ENCODE measurements at places on chromosomes 5 and 9. TPM values are rescaled to one million over a fixed set of nuclear protein-coding genes. Genes with fewer than 3 reads are reported as not detected.
A peak's percentile ranks its signal among the peaks of the same experiment; 100 is the strongest.

DNA sequence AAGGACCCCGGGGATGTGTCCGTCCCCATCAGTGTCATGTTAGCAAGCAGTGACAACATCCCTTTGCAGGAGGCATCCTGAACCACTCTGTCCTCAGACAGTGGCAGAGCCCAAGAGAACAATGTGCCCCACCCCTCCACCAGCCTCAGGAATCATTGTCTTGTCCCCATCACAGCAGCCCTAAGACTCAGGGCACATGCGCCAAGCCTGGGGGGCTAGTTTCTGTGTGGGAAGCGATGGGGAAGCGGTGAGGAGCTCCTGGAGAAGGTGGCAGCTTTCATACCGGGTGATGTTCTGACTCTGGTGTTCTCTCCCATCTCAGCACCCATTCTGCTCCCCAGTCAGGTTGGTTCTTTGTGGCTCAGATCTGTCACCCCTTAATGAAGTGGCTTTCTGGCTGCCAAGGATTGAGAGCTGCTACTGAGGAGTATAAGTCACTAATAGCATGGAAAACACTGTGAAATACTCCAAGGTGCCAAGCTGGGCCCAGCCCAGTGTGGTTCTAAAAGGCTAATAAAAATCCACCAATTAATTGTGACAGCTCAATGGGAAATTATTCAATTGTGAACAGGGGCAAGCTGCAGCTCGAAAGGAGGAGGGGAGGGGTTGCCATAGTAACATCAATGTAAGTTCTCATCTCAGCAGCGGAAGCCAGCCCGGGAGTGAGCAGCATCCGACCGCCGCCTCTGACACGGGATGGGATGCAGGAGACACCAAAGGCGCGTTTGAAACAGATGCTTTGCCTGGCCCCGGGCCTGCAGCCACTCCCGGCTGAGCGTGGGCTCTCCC, 4.7 kb downstream of the QRFP start:
- no peaks in the 10 kb centered on the region for H3K4me1 ChIP-seq
- H3K4me3 ChIP-seq: no peak overlapping the region
- DNase-seq: no peak
- no peaks in the 10 kb centered on the region for H3K27me3 ChIP-seq
- peaks cover 42% of the 10 kb centered on the region for H3K36me3 ChIP-seq

GRCh38 chr5:59768152-59769040, 125.1 kb downstream of the PDE4D start:
- DNase-seq: peak; percentile 44
- H3K4me3 ChIP-seq: peak overlapping the region; percentile 18
- peak overlapping the region; percentile 3 for H3K27ac ChIP-seq
- no peaks in the 10 kb centered on the region for H3K36me3 ChIP-seq
- peaks cover 4% of the 10 kb centered on the region for H3K4me1 ChIP-seq
- no peaks in the 10 kb centered on the region for H3K27me3 ChIP-seq

- no peak overlapping the region for H3K4me3 ChIP-seq
- no peaks in the 10 kb centered on the region for H3K4me1 ChIP-seq
- peak overlapping the region; percentile 69 for H3K27ac ChIP-seq
- DNase-seq: no peak
- no peaks in the 10 kb centered on the region for H3K27me3 ChIP-seq
Measured at GRCh38 chr5:88734983-88735382, 148.0 kb downstream of the MEF2C start.

- peaks cover 5% of the 10 kb centered on the region for H3K36me3 ChIP-seq
- DNase-seq: no peak
- H3K27ac ChIP-seq: no peak overlapping the region
- H3K4me1 ChIP-seq: peaks cover 16% of the 10 kb centered on the region
- no peak overlapping the region for H3K4me3 ChIP-seq
- H3K27me3 ChIP-seq: no peaks in the 10 kb centered on the region
Measured at GRCh38 chr5:43123887-43124286, 3.2 kb downstream of the ZNF131 start.

DNA sequence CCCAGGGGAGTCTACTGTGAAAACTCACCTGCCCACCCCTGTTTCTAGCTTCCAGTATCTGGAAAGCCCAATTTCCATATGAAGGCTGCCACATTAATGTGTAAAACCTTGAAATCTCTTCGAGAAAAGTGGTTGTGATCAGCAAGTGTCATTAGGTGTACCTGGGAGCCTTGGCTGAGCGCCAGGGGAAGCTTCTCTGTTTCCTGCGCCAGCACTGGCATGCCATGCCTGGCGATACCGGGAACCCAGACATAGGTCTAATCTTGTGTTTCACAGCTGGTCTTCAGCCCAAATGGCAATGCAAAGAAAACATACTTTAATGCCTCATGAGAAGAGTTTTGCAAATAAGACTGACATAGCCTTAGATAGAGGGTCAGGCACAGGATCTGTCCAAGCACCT, 101.6 kb downstream of the TENT4A start:
- H3K36me3 ChIP-seq: no peaks in the 10 kb centered on the region
- H3K4me3 ChIP-seq: no peak overlapping the region
- no peaks in the 10 kb centered on the region for H3K27me3 ChIP-seq
- DNase-seq: no peak

- no peak overlapping the region for H3K27ac ChIP-seq
- H3K36me3 ChIP-seq: no peaks in the 10 kb centered on the region
- no peak overlapping the region for H3K4me3 ChIP-seq
- DNase-seq: no peak
- no peaks in the 10 kb centered on the region for H3K27me3 ChIP-seq
Measured at GRCh38 chr5:53820802-53821171, 260.3 kb downstream of the NDUFS4 start.

DNA sequence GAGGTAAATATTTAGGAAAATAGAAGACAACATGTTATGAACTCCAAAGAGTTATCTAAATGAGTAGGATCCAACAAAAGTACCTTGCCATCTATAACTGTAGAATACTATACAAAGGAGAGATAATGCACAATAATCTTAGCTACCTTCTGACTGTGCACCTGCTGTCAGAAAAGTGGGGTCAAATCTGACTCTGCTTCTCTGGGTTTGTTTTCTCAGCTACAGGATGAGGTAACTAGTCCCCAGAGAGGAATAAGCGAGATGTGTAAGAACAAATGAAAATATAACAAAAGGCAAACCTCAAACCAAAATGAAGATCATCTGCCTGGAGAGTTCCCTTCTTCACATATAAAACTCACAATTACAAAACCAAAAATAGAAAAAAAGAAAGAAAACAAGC, 204.8 kb downstream of the DCP2 start:
- no peaks in the 10 kb centered on the region for H3K36me3 ChIP-seq
- H3K4me3 ChIP-seq: no peak overlapping the region
- H3K27me3 ChIP-seq: no peaks in the 10 kb centered on the region
- H3K27ac ChIP-seq: no peak overlapping the region

DNA sequence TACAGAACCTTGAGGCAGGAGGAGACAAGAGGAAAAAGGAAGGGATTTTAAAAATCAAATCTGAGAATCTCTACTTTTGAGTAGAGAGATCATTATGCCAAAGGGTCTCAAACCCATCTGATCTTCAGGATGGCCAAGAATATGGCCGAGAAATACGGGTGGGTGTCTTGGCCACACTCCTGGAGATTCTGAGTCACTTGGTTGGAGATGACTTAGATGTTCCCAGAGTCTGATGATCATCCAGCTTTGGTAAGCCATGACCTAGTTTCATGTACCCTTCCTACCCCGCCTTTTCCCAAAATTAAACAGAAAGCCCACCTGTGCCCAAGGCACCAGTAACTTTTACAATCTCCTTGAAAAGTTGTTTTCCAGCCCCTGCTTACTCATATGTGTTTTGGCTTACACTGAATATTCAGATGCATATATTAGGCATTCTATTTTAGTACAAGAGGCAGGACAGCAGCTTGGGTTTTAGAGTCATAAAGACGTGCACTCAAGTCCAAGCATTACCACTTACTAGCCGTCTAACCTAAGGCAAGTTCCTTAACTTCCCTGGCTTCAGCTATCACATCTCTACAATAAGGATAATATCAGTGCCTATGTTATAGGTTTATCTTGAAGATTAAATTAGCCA, 167.0 kb upstream of the GPR151 start:
- H3K4me3 ChIP-seq: no peak overlapping the region
- no peaks in the 10 kb centered on the region for H3K4me1 ChIP-seq
- H3K27ac ChIP-seq: no peak overlapping the region
- H3K36me3 ChIP-seq: no peaks in the 10 kb centered on the region
- H3K27me3 ChIP-seq: no peaks in the 10 kb centered on the region

DNA sequence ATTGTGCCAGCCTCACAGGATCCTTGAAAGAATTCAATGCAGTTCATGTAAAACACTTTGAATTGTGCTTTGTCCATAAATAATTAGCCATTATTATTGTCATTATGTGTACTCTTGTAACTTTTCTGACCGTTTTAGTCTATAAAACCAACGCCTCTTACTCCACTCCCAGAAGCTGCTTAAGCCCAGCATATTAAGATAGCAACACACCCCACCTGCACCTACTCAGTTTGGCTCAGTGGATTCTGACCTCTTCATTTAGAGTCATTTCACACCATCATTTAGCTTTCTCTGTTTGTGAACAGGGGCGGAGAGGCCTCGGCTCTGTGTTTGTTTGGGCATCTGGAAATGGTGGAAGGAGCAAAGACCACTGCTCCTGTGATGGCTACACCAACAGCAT, 205.1 kb downstream of the PCSK5 start:
- no peaks in the 10 kb centered on the region for H3K4me1 ChIP-seq
- DNase-seq: no peak
- H3K27ac ChIP-seq: no peak overlapping the region
- no peak overlapping the region for H3K4me3 ChIP-seq

DNA sequence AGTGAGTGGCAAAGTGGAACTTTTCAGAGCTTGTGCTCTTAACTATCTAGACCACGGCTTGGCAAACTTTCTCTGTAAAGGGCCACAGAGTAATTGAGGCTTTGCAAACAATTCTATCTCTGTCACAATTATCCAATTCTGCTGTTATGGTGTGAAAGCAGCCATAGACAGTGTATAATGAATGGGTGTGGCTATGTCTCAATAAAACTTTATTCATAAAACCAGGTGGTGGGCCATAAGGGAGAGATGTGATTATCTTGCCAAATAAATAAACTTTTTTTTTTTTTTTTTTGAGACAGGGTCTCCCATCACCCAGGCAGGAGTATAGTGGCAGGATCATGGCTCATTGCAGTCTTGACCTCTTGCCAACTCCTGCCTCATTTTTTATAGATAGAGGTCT, 78.7 kb upstream of the GNA14 start:
- H3K4me3 ChIP-seq: no peak overlapping the region
- H3K36me3 ChIP-seq: peaks cover 10% of the 10 kb centered on the region
- no peaks in the 10 kb centered on the region for H3K27me3 ChIP-seq
- no peak overlapping the region for H3K27ac ChIP-seq
- peaks cover 10% of the 10 kb centered on the region for H3K4me1 ChIP-seq

GRCh38 chr5:42985129-42986037, 54.7 kb downstream of the ANXA2R start:
- no peak overlapping the region for H3K4me3 ChIP-seq
- peaks cover 4% of the 10 kb centered on the region for H3K4me1 ChIP-seq
- no peak overlapping the region for H3K27ac ChIP-seq
- H3K27me3 ChIP-seq: no peaks in the 10 kb centered on the region
- DNase-seq: no peak
- no peaks in the 10 kb centered on the region for H3K36me3 ChIP-seq

- H3K36me3 ChIP-seq: no peaks in the 10 kb centered on the region
- no peaks in the 10 kb centered on the region for H3K27me3 ChIP-seq
- no peak overlapping the region for H3K4me3 ChIP-seq
- no peaks in the 10 kb centered on the region for H3K4me1 ChIP-seq
Measured at GRCh38 chr9:134871697-134872340, 8.8 kb upstream of the FCN2 start.

DNA sequence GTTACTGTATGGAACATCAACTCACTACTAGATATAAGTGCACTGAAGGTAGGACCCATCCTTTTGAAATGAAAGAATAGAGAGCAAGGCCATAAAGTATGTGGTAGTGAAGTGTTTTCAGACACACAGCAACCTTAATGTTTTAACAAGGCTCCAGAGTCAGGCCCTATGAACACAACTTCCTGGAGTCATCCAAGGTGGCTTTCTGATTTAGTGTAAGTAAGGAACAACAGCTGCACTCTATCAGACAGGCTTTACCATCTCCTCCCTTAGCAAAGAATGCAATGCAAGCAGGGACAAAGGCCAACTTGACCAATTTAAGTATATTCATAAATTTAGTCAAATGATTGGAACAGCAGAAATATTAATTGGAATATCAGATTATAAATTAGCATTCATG, 90.1 kb downstream of the MPDZ start:
- H3K4me1 ChIP-seq: no peaks in the 10 kb centered on the region
- H3K27ac ChIP-seq: no peak overlapping the region
- H3K4me3 ChIP-seq: no peak overlapping the region

GRCh38 chr5:152151113-152151512, 226.5 kb upstream of the GLRA1 start:
- no peaks in the 10 kb centered on the region for H3K4me1 ChIP-seq
- no peaks in the 10 kb centered on the region for H3K27me3 ChIP-seq
- no peaks in the 10 kb centered on the region for H3K36me3 ChIP-seq
- DNase-seq: no peak
- H3K4me3 ChIP-seq: no peak overlapping the region

GRCh38 chr5:145056800-145057199, 778.3 kb downstream of the PRELID2 start:
- DNase-seq: no peak
- H3K27me3 ChIP-seq: no peaks in the 10 kb centered on the region

DNA sequence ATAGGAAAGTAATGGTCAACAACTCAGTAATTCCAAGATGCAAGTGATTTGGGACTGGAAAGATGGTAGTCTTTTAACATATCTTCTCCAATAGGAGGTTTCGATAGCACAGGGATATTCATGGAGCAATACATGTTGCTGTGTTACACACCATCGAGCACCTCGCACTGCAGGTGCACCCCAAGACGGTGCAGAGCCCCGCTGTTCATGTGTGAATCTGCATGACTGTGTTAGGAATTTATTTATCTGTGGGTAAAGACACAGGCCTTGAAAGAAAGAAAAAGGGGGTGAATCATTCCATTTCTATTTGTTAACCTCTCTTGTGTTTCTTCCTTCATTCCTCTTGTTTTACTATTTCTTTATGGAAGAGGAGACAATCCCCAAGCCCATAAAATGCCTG, 217.1 kb downstream of the EBF1 start:
- H3K27me3 ChIP-seq: no peaks in the 10 kb centered on the region
- DNase-seq: no peak
- H3K4me1 ChIP-seq: peaks cover 1% of the 10 kb centered on the region
- no peak overlapping the region for H3K4me3 ChIP-seq

DNA sequence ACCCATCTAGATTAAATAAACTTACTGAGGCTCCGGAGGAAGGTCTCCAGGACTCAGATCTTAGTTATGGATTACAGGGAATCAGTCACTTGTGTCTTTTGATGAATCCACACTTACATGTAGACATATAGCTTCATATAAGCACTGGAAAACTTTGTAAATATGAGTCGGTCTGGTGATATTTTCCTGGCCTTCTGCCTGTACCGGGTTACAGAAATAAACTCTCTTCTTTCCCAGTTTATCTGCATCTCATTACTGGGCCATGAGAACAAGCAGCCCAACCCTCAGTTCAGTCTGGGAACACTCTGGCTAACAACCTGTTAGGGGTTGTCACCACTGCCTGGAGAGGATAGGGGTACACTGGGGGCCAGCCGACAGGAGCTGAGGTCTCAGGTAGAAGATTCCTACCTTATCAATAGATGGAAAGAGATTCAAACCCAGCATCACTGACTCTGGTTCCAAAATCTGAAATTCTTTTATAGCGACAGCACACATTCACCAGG, 59.1 kb downstream of the THBS4 start:
- H3K4me3 ChIP-seq: no peak overlapping the region
- no peaks in the 10 kb centered on the region for H3K36me3 ChIP-seq
- no peak overlapping the region for H3K27ac ChIP-seq
- no peak for DNase-seq
- no peaks in the 10 kb centered on the region for H3K27me3 ChIP-seq

PCDHB3 gene
- 2.3 TPM for total RNA-seq

LTC4S gene
- 22.2 TPM for total RNA-seq

SLC34A3 gene
- not detected for total RNA-seq

CTXN3 gene
- total RNA-seq: not detected

TMEM232 gene
- total RNA-seq: 11.0 TPM
